Psoas muscle (tissue), 8 donors: ENCODE measurements at places on chromosomes 1 and 21.

GRCh38 chr1:51616903-51617708 is at the start of gene OSBPL9:
Gene OSBPL9, plus strand, starts transcription at chr1:51617092. Its CDS starts 19 bp downstream, at chr1:51617111.
- DNase-seq = peak; percentile 89

DNA sequence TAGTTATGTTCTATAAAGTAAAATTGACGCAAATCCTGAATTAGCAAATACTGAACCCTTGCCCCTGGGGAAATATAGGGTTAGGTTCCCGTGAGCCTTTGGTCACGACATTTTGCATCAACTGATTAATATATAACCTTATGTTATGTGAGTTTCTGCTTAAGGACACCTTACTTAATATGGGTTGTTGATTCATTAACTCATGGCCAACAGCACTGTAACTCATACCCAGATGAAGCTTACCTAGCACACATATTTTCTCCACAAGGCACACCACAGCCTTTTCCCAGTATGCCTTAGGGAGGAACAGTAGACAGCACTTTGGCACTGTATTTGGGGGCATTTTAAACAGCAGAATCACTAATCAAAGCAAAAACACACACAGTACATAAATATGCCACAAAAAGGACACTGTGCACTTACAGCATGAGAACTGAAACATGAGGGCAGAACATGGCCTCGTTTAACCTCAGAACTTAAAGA is 15.1 kb downstream of the INAVA start:
- DNase-seq = no peak

- no peak for DNase-seq
Observed at GRCh38 chr1:53625766-53626520, 113.0 kb downstream of the GLIS1 start.

- DNase-seq = no peak
Observed at GRCh38 chr1:109258481-109259466, 9.4 kb downstream of the CELSR2 start.

GRCh38 chr1:53145051-53145600 is 2.7 kb upstream of the SLC1A7 start:
- no peak for DNase-seq

DNA sequence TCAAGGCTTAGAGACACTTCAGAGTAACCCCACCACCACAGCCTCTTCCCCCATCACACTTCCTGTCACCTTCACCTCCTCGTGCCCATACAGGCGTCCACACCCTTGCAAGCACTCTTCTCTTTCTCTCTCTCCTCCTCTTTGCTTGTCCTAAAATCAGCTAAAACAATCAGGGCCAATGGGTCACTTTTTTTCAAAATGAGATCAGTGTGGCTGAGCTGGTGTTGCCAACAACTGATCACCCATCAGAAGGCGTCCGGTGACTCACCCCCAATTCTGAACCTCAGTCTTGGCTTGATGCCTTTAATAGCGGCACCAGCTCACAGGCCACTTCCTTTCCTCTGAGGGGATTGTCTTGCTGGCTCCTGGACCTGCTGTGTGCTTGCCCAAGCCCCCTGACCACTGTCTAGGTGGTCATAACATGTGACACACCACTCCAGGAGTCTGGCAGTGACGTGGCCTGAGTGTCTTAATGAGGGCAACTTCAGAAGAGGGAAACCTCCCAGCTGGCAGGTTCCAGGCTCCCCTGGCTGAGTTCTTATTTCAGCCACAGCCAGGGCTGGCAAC is 1.6 kb downstream of the DRAXIN start:
- peak; percentile 35 for DNase-seq

DNA sequence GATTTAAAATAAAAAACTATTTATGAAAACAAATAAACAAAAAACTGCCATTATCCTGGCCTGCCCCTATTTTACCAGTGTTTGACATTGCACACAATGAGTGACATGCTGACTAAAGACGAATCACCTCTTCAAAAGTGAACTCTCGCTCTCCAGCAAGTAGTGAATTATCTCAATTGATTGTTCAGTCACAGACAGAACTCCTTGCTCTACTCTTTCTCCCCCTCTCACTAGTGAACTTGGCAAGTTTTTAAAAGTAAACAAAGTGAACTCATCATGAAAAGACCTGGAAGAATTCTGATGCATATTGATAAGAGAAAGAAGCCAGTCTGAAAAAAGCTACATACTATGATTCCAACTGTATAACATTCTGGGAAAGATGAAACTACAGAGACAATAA is 4.7 kb upstream of the C1orf52 start:
- no peak for DNase-seq

- no peak for DNase-seq
Observed at GRCh38 chr1:8311068-8311718, 6.7 kb upstream of the SLC45A1 start.

DNA sequence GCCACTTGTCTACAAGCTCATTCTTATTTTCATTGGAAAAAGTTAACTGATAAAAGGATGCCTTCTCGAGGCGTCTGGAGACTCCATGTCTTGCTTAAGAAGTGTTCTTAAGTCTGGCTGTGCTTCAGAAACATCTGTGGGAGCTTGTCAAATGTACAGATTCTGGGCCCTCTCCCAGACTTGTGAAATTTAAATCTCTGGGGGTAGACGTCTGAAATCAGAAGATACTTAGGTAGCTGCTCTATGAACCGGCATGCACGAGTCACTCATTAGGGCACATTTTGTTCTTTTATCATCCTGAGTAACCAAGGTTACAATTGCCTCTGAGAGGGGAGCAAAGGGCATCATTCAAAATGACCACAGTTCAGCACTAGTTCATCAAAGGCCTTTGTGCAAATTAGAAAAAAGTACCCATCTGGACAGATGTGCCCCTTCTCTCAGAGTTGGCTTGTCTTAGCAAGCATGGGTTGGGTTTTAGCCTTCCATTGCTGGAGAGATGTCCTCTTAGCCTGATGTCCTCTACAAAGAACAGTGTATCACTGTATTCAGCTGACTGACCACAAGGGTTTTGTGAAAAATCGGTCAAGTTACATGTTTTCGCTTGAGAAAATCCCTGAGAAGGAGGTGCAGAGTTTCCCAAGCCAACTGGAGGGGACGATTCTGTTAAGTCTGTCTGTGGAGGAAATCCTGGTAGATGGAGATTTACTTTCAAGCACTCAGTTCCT is 156.9 kb downstream of the ASTN1 start:
- DNase-seq = no peak

DNA sequence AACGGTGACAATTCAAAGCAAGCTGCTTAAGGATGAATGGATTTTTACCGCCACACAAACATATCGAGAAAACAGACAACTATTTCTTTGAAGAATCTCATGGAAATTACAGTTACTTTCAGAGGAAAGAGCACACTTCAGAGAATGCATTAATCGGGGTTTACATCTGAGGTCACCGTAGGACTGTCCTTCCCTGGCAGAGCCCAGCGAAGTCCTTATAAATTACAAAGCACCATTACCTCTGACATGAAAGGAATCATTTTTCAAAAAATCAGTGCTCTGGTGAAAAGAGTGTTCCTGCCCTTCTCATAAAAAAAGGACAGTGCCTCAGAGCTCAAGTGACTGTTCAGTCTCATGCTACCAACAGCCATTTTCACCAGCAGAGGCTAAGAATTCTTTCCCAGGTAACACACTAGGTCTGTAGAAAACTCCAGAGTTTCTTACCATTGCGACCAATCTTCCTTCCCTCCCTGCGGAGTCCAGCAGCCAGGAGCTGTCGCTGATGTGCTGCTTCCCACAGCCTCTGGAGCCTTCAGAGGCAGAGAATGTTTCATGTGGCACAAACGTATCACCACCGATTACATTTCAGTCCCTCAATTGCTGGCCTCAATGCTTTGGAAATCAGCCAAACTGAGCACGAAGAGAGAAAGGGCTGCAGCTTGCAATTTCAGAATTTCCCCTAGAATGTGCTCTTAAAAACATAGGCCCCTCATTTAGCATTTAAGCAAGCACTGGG is 75.4 kb downstream of the PLD5 start:
- no peak for DNase-seq

GRCh38 chr1:161738627-161739287 is 10.8 kb upstream of the DUSP12 start:
- DNase-seq = peak; percentile 31

DNA sequence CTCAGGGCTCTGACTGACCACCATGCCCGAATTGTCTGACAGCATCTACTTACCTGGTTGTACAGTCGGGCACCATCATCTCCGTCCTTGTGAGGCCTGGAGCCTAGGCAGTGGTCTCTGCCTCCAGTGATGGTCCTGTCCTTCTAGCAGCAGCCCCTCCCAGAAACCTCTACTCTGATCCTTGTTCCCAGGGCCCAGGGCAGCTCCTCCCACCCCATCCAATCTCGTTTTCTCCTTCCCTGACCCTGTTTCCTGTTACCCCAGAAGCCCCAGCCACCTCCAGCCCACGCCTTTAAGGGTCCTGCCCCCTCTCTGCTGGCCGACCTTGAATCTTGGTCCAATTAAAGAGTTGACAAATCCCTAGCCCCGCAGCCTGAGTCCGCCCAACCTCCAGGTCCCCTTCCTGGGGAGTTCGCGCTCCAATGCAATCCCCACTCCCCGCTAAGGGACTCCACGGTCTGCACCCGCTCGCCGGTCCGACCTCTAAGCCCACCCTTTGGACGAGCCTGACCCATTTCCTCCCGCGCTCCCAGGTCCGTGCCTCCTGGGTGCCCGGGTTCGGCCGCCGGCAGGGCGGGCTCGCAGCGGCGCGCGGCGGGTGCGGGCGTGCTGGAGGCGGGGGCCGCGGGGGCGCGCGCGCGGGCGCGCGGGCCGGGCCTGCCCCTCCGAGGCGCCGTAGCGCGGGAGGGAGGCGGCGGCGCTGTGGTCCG is at the start of gene B4GALT2:
Gene B4GALT2, plus strand, starts transcription at position 660 of the 710 bp plus-strand sequence. CDS start 1,951 bp downstream, outside the sequence.
- DNase-seq = peak; percentile 64

DNA sequence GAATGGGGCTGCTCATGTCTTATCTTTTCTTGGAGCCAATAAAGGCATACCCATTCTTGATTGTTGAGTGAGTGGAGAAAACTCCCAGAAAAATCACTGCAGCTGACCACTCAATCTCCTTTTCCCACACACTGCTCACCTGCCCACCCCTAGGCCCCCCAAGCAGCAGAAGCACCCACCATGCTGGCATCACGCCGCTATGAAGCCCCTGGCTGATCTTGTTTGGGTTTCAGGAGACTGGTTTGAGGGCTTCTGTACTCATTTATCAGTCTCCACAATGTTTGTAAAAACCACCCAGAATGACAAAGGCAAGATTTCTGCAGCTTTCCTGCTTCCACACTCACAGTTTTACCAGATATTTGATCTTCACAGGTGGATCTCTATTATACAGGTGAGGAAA is 33.5 kb upstream of the ATP2B4 start:
- DNase-seq = no peak

DNA sequence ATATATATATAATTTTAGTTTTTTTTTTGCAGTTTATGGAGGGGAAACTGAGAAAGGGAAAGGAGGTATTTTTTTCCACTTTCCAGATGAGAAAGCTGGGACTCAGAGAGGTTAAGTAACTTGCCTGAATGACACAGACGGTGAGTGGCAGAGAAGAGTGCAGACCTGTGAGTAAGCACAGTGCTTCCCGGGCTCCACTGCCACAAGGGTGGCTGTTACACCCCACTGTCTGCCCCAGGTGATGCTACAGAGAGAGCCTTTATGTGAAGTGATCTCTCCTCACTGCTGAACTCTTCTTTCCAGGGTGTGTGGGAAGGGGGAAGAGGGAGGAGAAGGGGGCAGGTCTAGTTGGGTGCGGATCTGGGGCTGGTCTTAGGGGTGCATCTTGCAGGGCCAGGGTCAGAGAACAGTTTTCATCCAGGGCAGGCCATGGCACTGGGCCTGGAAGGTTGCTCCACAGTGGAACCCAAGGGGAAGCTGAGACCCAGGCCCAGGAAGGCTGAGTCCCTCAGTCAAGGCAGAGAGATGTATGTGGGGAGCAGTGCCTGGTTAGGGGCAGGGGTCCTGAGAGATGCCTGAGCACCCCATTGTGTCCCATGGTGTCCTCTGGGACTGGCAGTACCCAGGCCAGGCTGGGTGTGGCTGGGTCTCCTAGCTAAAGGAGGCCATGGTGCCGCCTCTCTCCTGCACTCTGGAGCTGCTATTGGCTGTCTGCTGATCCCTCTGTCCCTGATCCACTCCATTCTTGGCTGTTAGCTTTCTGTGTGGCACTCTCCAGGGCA is 357.5 kb downstream of the PTPRU start:
- DNase-seq = no peak

- DNase-seq = no peak
Observed at GRCh38 chr1:23422941-23423340, 1.6 kb downstream of the TCEA3 start.

DNA sequence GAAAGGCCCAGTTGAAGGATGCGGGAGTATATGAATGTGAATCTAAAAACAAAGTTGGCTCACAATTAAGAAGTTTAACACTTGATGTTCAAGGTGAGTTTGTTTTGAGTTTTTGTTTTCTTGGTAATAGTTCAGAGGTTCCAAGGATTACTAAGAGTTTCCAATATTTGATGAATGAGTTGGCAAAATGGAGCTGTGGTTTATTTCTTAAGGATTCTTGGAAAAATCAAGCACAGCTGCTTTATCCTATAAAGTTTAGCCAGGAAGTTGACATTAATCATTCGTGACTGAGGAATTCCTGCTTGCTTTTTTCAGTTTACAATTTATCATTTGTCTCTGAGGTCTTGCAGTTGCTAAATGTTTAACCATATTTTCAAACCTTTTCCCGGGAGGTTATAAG is 15.1 kb downstream of the VCAM1 start:
- no peak for DNase-seq

DNA sequence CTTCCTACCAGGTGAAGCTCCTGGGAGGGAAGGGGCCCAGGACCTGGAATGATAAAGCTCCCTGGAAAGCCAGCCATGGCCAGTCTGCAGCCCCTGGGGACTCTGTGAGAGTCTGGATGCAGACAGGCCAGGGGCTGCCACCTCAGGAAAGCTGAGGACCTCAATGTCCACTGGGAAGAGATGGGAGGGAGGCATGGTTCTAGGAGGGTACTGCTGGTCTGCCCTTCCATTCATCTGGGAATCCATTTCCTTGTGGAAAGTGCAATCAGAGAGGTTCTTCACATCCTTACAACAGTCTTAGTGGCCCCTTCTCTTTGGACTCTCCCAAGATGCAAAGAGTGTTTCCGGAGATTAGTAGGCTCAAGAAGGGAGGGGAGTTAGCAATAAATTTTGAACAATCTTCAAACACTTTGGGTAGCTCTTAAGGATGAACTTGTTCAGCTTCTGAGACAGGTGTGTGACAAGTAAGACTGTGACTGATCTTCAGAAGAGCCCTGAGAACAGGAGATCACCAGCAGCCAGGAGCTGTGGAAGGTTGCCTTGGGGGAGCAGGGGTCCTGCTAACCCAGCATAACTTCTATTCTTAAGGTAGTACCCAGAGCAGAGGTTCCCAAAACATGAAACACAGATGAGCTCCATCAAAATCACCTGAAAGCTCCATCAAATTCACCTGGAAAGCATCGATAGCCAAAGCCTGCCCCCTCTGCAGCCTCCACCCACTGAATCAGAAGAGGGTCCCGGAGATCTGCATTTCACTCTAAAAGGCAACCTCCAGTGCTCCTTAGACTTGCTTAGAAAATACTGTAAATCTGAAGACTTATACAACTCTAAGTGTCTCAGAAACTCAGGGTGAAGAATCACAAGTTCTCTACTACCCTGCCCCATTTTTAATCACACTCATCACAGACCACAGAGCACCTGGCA is 616 bp upstream of the LAX1 start:
- DNase-seq = no peak

GRCh38 chr1:27394925-27395324 is 2.5 kb downstream of the GPR3 start:
- DNase-seq = no peak
